Fibroblast of skin of left biceps (primary cell): ENCODE measurements at places on chromosomes 2 and 18.

- no peak for DNase-seq
Measured at GRCh38 chr18:5519448-5520298, 24.1 kb downstream of the EPB41L3 start.

DNA sequence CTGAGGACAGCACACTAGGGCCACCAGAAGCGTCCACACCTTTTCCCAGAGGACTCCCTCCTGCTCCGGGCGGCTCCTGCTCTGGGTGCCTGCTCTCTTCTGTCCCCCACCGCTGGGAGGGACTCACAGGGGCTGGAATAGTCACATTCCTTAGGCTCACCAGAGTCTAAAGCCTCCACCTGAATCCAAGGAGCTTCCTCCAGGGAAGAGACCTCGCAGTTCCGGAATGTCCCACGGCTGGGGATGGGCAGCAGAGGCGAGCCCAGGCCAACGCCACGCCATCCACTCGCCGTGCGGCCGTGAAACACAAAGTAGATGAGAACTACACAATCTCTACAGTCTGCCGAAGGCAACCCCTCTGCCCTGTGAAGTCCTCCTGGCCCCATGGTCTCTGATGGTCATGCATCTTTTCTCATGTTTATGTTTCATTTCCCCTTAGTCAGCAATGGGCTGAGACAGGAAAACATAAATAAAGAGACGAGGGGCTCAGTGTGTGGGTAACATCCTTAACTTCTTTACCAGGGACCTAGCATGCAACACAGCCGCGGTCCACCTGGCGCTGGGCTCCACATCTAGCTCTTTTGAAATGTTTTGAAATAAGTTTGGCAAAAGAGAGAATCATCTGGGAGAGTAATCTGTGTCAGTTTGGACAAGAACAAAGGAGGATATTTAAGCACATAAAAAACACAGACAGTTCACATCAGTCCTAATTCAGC is 98.4 kb downstream of the PXDN start:
- DNase-seq = no peak

DNA sequence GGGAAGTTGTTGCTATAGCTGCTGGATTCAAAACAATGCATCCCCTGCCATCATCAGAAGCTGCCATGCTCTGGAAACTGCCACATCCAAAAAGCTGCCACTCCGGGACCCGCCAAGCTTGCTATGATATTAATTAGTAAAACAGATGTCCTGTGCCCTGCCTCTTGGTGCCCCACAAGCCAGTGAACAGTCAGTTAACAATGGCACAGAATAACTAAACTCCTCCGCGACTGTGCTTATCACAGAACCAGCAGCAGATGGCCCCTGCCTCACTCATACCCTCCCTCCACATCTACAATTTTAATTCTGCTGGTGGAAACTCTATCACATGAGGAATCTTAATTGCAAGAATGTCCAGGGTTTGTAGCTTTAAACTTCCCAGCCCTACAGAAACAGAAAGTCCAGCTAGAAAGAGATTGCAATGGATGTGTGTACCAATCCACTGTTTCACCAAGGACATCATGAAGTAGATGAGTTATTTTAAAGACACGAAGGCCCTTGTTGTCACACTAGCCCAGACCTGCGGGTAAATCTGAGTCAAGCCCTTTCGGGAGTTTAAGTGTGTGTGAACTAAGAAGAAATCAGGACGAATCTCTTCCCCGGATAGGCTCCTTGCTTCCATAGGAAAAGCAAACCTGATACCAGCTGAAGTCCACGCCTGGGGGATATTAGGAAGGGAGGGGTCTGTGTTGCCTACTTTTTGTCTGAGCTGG is 7.4 kb upstream of the ACYP2 start:
- no peak for DNase-seq

DNA sequence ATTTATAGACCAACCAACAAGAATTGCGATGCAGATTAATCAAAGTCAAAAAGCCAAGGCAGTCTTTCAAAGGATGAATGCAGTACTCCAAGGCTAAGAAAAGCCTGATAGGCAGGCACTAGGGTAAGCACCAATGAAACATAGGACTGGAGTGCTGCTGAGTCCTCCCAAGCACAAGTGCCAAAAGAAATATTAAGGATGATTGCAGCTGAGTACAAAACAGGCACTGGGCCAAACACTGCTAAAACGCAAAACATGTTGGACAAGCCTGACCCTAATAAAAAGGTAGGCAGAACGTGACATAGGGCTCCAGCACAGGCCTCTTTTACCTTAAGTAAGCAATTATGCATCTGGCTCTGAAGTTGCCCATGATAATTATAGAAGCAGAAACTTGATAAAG is 160.1 kb upstream of the LRP1B start:
- DNase-seq = no peak

DNA sequence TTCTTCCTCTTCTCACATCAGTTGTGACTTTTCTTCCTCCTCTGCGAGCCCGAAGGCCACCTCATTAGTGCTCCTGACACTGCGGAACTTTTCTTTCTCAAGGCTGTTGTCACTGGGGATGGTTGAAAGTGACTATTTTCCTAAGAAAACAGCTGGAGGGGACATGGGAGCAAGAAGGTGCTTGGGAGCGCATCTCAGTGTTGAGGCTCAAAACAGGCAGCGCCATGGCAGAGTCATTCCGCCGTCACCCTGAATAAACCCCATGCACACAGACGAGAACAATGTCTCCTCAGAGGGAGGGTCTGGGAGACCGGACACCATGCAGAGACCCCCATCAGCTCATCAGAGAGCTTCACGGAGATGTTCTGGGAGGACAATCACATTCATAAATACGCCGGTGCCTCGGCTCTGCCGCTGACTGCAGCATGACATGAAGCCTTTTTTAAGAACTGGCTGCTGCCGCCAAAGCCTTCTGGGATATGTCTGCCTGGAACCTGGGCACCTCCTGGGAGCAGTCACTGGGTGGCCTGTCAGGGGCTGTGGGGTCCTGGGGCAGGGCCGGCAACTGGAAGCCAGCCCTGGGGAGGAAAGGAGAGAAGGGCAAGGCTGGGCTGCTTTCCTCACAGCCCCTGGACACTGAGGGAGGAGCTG is 19.2 kb downstream of the ATOH8 start:
- no peak for DNase-seq
